ENCODE measurements at places on chromosomes 6 and 20. TPM values are rescaled to one million over a fixed set of nuclear protein-coding genes. Genes with fewer than 3 reads are reported as not detected.

The VSTM2L gene
- 1.9 TPM for total RNA-seq

The APOBEC2 gene
- not detected for total RNA-seq

The C20orf202 gene
- 0.85 TPM for total RNA-seq

The NKAIN4 gene
- total RNA-seq, result not detected

The TTK gene
- total RNA-seq, result not detected

The ZC2HC1B gene
- not detected for total RNA-seq

The IGF2R gene
- total RNA-seq, result 119 TPM

The NCR2 gene
- not detected for total RNA-seq

The C6orf132 gene
- total RNA-seq, result 3.4 TPM

The OVOL2 gene
- not detected for total RNA-seq

The BTNL2 gene
- not detected for total RNA-seq

The GSTA1 gene
- not detected for total RNA-seq

The CASS4 gene
- total RNA-seq, result 3.4 TPM

The BMP2 gene
- 16.7 TPM for total RNA-seq

The RNF39 gene
- total RNA-seq, result not detected

The C6orf58 gene
- not detected for total RNA-seq

The VSX1 gene
- total RNA-seq, result not detected

The HSPA12B gene
- total RNA-seq, result 33.7 TPM

The NMBR gene
- total RNA-seq, result not detected

The SLC22A23 gene
- 25.1 TPM for total RNA-seq

The SMOC2 gene
- 30.5 TPM for total RNA-seq

The C2 gene
- total RNA-seq, result 16.4 TPM

The ZFP57 gene
- not detected for total RNA-seq

The COL9A3 gene
- 0.22 TPM for total RNA-seq

The DPPA5 gene
- total RNA-seq, result not detected

The LY6G5C gene
- total RNA-seq, result 1.4 TPM

The NINL gene
- total RNA-seq, result 4.9 TPM

The PXT1 gene
- total RNA-seq, result not detected

The HLA-DQB1 gene
- 15.8 TPM for total RNA-seq

The RBM39 gene
- total RNA-seq, result 320 TPM

The LTB gene
- 0.66 TPM for total RNA-seq

The RCAN2 gene
- total RNA-seq, result 14.8 TPM

The DDX43 gene
- total RNA-seq, result 1.4 TPM

The FAM184A gene
- total RNA-seq, result 7.5 TPM

The HSPA1L gene
- 1.1 TPM for total RNA-seq

The TSHZ2 gene
- total RNA-seq, result 28.6 TPM

The OTOR gene
- total RNA-seq, result not detected

The HLA-DPB1 gene
- total RNA-seq, result 43.9 TPM

Measured in subcutaneous adipose tissue (tissue), 4 donors.